T follicular helper cell (primary cell): ENCODE measurements at places on chromosomes 16 and 17.

GRCh38 chr17:43388359-43389045, 10.3 kb upstream of the ARL4D start:
- peak; percentile 88 for DNase-seq

GRCh38 chr17:64128787-64129514, 993 bp downstream of the ERN1 start:
- no peak for DNase-seq

- DNase-seq: no peak
These were observed 2.3 kb upstream of the CBX4 start for GRCh38 chr17:79841369-79842135.

DNA sequence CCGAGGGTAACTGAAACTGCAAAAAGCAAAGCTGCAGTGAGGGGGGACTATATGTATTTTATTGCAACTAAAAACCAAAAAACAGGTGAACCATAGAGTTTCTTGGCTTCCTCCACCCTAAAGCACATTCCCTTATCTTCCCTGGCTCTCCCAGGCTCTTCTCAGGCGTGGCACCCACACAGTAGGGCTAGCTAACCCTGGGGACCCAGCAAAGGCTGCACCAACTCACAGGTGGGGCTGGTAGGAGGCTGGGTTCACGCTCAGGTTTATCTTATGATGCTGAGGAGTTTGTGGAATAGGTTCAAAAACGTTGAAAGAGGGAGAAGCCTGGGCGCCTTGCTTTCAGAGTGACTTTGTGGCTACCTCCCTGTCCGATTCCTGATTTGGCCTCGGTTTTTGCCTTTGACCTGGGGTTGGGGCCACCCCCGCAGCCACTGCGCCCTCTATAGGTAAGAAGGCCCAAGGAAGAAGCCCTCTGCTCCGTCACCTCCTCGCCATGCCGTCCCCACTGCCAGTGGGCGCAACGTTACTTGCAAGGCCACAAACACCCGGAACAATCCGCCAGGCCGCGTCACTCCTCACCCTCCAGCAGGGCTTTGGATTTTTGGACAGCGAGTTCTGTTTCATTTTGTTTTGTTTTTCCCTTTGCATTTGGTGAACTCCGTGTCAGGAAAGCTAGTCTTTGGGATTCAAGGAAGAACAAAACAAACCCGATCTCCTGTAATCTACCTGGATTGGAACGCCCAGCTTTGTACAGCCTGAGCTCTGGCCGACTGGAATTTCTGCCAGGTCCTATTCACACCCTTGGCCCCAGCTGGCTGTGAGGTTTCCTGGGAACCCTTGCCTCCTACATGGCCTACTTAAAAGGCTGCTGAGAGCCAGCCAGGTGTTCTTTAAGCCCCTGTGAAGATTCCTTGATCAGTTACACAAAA, 60.8 kb downstream of the TBC1D16 start:
- DNase-seq: no peak

DNA sequence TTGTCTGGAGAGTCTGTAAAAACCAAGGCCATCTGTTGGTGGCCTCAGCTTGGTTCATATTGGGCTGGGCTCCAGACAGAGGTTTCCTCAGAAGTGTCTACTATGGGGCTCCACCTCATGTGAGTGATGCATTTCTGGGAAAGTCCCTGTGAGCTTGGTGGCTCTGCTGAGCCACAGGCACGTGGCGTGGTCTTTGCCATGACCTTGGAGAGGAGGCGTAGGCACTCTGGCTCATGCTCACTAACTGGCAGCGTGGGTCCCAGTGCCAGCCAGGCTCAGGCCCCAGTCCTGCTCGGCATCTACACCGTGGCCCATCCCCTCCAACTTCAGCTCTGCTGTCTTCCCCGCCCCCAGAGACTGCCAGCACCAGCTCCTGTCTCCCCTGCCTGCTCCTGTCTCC, 10.7 kb upstream of the SMTNL2 start:
- DNase-seq: peak; percentile 22

DNA sequence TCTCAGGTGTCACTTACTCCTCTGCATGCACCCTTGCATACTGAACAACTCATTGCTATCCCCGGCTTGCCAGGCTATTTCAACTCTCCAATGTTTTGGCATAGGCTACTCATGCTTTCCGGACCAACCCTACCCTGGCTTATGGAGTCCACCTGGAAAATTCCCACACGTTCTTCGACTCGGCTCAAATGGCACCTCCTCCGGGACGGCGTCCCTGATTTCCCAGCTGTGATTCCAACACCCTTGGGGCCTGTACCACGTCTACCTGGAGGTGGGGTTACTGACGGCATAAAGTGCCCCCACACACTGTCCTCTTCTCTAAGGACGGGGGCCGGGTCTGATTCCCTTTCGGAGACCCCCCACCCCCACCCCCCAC, 498 bp downstream of the SMYD4 start:
- no peak for DNase-seq

DNA sequence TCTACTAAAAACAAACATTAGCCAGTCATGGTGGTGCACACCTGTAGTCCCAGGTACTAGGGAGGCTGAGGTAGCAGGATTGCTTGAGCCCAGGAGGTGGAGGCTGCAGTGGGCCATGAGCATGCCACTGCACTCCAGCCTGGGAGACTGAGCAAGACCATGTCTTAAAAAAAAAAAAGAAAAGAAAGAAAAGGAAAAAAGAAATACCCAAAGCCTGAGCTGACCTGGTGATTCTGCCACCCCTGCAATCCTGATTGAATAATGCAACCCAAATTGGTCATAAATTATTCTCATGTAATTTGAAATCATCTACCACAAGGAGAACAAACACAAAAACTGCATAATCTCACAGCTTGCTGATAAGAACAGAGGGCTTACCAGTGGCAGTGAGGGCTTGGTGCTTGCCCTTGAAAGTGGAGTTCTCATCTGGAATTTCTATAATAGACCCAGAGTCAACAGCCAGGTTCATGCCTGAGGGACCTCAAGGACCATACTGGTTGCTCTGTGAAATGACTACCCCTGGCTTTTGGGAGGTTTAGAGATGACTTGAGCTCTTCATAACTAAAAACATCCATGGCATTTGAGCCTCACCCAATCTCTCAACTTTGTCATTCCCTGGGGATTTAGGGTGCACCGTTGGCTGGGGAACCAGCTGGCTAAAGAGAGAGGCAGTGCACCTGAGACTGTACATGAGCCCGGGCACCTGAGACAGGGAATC, 35.4 kb upstream of the TMC5 start:
- no peak for DNase-seq

- DNase-seq: no peak
These were observed 91.8 kb downstream of the FOXL1 start for GRCh38 chr16:86669937-86670749.

DNA sequence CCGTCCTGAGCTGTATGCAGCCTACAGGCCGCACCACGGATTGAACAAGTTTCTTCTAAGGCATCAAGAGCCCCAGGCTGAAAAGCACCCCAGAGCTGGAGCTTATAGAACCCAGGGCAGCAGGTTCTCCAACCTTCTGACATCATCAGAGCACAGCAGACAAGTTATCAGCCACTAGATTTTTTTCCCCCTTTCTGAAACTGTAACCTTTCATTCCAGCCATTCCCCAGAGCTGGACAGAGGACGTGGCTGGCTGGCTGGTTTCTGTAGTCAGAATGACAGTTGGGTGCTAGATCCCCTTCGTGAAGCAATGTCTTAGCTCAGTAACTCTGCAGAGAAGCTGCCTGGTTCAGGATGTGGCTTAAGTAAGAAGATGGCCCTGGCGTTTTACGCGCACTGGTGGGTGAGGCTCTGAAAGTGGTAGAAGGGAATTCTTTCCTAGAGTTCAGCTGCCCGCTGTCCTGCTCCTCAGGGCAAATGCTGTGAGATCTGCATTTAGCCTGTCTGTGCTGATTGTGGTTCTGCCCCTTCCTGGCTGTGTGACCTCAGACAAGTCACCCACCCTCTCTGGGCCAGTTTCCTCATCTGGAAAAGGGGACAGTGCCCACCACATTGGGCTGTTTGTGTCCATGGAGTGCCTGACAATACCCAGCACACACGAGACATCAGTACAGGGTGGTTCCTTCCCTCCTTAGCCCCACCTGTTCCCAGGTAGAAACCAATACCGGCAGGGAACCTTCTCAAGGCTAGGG, 9.1 kb downstream of the DEXI start:
- DNase-seq: no peak

- DNase-seq: peak; percentile 89
These were observed 21.7 kb downstream of the ACSF3 start for GRCh38 chr16:89115216-89115861.

- no peak for DNase-seq
These were observed 10.9 kb upstream of the CHST6 start for GRCh38 chr16:75506107-75506506.

DNA sequence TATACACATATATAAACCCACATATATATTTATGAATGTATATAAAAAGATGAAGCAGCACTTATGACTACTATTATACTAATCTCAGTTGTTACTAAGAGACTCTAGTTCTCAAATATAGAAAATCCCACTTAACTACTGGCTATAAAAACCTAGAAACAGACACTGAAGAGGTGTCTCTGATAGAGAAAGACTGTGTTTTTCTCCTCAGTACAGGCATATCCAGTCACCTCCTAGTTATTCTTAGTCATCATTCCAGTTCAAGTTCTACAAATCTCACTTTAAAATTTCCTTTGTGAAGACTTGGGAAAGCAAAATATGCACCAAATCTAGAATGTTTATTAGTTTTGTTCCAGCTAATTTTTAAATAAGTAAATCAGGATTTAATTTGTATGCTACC, 93.9 kb downstream of the STH start:
- no peak for DNase-seq
